ENCODE measurements at places on chromosomes 11 and 22. TPM values are rescaled to one million over a fixed set of nuclear protein-coding genes. Genes with fewer than 3 reads are reported as not detected.

Gene RAB3IL1
- 127 TPM for total RNA-seq

Gene TMPRSS13
- total RNA-seq: 1.7 TPM

Gene TMPRSS5
- total RNA-seq: 35.0 TPM

Gene DUSP8
- 2.8 TPM for total RNA-seq

Gene GPR83
- not detected for total RNA-seq

Gene P4HA3
- total RNA-seq: 1.4 TPM

Gene OR52A1
- total RNA-seq: not detected

Gene RGL4
- total RNA-seq: not detected

- H3K27ac ChIP-seq: peak overlapping the region; percentile 92
- peak overlapping the region; percentile 96 for H3K4me3 ChIP-seq
- peak; percentile 30 for DNase-seq
- H3K36me3 ChIP-seq: no peaks in the 10 kb centered on the region
- H3K4me1 ChIP-seq: peaks cover 38% of the 10 kb centered on the region
Measured at GRCh38 chr11:64268893-64269539, 15.4 kb downstream of the BAD start.

DNA sequence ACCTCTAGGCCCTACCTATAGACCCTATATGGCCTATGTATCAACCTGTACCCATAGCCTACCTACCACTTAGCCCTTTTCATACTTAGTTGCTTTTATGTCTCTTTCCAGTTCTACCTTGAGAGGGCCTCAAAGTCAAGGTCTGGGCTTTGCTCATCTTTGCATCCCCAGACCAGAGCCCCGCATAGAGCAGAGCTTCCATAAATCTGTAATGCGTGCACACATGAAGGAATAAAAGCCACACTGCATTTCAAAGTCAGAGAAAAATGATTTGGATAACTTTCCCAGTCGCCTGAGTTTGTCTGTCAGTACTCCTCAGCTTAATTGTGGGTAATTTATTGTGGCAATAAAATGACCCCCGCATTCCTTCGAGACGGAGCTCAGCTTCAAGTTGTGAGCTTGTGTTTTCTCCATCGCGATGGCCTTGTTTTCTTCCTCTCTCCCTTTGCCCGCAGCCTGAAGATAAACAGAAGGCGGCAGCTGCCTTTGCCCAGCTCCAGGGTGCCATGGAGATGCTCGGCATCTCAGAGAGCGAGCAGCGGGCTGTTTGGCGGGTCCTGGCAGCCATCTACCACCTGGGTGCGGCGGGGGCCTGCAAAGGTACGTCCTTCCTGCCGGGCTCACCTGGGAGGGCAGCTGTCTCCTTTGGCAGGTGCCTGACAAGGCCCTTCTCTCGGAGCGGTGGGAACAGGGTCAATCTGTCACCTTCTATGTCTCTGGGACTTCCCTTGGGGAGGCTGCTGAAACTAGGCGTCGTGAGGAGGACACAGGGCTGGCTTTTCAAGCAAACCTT, 55.7 kb downstream of the MYO18B start:
- no peak overlapping the region for H3K27ac ChIP-seq
- H3K27me3 ChIP-seq: no peaks in the 10 kb centered on the region
- H3K4me3 ChIP-seq: no peak overlapping the region
- H3K36me3 ChIP-seq: no peaks in the 10 kb centered on the region
- no peak for DNase-seq

- no peaks in the 10 kb centered on the region for H3K27me3 ChIP-seq
- no peak for DNase-seq
- no peaks in the 10 kb centered on the region for H3K36me3 ChIP-seq
- no peak overlapping the region for H3K27ac ChIP-seq
- H3K4me3 ChIP-seq: no peak overlapping the region
Measured at GRCh38 chr11:36091256-36091811, 147.5 kb downstream of the LDLRAD3 start.

DNA sequence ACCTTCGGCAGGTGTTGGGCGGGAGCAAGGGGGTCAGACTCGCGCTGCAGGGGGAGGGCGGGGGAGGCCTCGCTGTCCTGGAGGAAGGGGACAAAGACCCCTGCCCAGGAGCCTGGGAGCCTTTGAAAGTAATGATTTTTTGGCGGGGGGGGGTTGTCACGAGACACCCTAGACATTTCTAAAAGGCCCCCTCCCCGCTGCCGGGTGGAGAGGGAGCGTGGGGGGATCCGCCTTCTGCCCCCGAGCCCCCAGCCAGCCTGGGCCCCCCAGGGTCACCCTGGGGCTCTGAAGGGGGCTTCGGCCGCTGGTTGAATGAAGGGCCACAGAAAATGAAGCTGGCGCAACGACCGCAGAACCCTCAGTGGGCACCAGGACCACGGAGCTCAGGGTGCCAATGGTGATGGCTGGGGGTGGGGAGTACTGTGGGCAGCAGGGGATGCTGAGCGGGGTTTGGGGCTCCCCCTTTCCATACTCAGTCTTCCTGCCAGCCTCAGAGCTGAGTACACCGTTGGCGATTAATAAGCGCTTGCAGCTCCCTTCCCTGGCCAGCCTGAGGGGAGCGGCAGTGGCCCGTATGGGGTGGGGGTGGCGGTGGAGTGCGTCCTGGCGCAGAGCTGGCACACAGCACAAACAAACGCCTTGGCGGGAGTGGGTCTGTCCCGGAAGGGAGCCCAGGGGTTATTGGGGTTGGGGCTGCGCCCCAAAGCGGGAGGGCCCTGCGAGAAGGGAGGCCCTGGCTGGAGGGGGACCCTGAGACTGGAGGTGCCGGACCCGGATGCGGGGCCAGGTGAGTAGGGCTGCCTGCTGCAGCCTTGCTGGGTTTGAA, 1.2 kb upstream of the DUSP8 start:
- no peaks in the 10 kb centered on the region for H3K4me1 ChIP-seq
- peak overlapping the region; percentile 92 for H3K27ac ChIP-seq
- H3K27me3 ChIP-seq: peaks cover 35% of the 10 kb centered on the region
- H3K4me3 ChIP-seq: peak overlapping the region; percentile 65

DNA sequence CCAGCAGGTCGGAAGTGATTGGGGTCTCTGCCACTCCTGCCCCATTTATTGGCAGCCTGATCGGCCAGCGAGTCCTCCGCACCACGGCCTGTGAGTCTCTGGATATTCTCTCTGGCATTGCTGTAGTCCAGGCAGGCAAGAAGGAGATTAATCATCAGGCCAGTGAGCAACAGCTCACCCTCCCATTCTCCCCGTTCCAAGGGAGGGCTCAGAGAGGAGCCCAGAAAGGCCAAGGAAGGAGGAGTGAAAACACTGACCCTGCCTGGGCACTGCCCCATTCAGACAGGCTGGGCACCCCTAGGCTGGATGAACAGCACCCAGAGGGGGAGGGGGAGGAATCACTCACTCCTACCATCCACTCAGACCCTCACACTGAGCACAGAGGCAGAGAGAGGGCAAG, 3.1 kb downstream of the SAA2 start:
- H3K4me1 ChIP-seq: no peaks in the 10 kb centered on the region
- no peaks in the 10 kb centered on the region for H3K36me3 ChIP-seq
- no peak overlapping the region for H3K27ac ChIP-seq

DNA sequence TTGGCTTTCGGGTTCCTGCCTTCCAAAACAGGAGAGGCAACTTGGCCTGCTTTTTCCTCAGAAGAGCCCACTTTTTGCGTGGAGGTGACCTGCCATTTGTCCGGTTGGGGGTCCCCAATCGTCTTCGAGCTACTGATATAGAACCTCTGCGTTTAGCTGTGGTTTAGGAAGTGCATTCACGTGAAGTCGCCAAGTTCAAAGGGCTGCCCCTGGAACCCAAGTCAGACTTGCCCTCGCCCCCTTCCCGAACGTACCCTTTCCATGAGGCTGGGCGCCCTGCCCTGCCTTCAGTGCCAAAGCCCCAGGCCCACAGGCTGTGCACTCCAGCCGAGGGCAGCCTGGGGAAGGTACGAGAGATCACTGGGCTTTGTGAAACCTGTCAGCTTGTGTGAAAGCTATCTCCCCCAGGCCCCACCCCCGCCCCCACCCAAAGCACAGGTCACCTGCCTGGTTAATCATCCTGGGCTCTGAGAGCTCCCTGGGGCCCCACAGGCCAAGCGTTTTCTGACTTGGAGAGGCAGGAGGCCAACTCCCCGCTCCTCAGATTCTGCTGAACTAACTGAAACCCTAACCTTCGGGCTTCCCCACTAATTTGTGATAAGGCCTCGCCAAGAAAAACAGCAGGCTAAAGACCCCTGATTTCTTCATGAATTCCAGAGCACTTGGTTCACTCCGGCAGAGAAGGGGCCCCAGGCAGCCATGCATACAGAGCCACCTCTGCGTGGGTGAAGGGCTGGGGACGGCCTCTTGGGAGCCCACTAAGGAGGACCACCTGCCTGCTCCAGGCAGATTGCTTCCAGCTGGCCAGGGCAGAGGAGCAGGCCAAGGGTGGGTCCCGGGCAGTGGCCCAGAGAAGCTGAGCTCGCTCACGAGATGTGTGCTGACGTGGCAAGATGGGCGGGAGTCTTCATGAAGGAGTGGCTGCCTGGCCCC, 25.8 kb upstream of the KCNQ1OT1 start:
- H3K4me1 ChIP-seq: no peaks in the 10 kb centered on the region
- DNase-seq: peak; percentile 73
- H3K36me3 ChIP-seq: no peaks in the 10 kb centered on the region
- no peak overlapping the region for H3K4me3 ChIP-seq

- no peaks in the 10 kb centered on the region for H3K4me1 ChIP-seq
- H3K27ac ChIP-seq: no peak overlapping the region
- no peaks in the 10 kb centered on the region for H3K36me3 ChIP-seq
- DNase-seq: no peak
- H3K4me3 ChIP-seq: no peak overlapping the region
- no peaks in the 10 kb centered on the region for H3K27me3 ChIP-seq
Measured at GRCh38 chr11:120931057-120931779, 92.7 kb upstream of the TBCEL start.

DNA sequence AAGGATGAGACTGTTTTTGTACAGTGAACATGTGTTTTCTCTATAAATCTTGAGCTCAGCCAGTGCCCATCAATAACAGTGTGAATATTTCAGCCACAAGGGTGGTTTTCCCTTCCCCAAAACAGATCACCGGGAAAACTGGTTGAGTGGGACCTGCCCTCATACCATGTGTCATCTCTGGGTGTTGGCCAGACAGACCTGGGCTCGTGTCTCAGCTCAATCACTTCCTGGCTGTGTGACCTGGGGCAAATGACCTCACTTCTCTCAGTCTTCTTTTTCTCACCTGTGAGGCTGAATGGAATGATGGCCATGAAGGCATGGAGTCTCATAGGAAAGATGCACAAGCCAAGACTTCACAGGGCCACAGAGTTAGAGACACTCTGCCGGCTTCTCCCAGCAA, 74.7 kb downstream of the COMMD9 start:
- no peaks in the 10 kb centered on the region for H3K27me3 ChIP-seq
- H3K4me3 ChIP-seq: no peak overlapping the region
- H3K4me1 ChIP-seq: no peaks in the 10 kb centered on the region
- no peak for DNase-seq

DNA sequence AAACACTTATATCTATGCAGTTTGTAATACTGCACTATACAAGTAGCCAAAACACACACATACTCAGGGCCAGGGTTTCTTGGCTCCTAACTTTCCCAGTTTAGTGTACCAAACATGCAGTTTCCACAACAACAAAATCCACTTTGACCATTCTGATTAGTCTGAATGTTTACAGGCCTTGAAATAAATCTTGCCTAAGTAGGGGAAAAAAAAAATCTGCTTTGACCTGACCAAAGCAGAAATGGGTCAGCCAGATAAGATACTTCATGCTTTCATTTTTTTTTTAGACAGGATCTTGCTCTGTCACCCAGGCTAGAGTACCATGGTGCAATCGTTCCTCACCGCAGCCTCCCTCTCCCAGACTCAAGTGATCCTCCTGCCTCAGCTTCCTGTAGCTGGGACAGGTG, 10.1 kb downstream of the PRR14L start:
- no peaks in the 10 kb centered on the region for H3K27me3 ChIP-seq
- H3K27ac ChIP-seq: no peak overlapping the region
- DNase-seq: no peak
- no peaks in the 10 kb centered on the region for H3K4me1 ChIP-seq
- H3K4me3 ChIP-seq: no peak overlapping the region

DNA sequence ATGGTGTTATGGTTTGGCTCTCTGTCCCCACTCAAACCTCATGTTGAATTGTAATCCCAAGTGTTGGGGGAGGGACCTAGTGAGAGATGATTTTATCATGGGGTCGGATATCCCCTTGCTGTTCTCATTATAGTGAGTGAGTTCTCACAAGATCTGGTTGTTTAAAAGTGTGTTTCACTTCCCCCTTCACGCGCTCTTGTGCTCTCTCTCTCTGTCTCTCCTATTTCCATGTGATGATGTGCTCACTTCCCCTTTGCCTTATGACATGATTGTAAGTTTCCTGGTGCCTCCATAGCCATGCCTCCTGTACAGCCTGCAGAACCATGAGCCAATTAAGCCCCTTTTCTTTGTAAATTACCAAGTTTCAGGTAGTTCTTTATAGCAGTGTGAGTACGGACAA, 765.1 kb downstream of the KCNA4 start:
- H3K27ac ChIP-seq: no peak overlapping the region
- H3K27me3 ChIP-seq: no peaks in the 10 kb centered on the region
- H3K36me3 ChIP-seq: no peaks in the 10 kb centered on the region
- no peaks in the 10 kb centered on the region for H3K4me1 ChIP-seq
- H3K4me3 ChIP-seq: no peak overlapping the region

GRCh38 chr11:85759915-85760314, 51.0 kb downstream of the SYTL2 start:
- H3K4me3 ChIP-seq: no peak overlapping the region
- no peak overlapping the region for H3K27ac ChIP-seq
- H3K4me1 ChIP-seq: no peaks in the 10 kb centered on the region

- peaks cover 13% of the 10 kb centered on the region for H3K27me3 ChIP-seq
- H3K4me3 ChIP-seq: no peak overlapping the region
- H3K36me3 ChIP-seq: no peaks in the 10 kb centered on the region
- no peak overlapping the region for H3K27ac ChIP-seq
- H3K4me1 ChIP-seq: no peaks in the 10 kb centered on the region
- DNase-seq: peak; percentile 11
Measured at GRCh38 chr11:1073261-1073724, 1.4 kb upstream of the MUC2 start.

DNA sequence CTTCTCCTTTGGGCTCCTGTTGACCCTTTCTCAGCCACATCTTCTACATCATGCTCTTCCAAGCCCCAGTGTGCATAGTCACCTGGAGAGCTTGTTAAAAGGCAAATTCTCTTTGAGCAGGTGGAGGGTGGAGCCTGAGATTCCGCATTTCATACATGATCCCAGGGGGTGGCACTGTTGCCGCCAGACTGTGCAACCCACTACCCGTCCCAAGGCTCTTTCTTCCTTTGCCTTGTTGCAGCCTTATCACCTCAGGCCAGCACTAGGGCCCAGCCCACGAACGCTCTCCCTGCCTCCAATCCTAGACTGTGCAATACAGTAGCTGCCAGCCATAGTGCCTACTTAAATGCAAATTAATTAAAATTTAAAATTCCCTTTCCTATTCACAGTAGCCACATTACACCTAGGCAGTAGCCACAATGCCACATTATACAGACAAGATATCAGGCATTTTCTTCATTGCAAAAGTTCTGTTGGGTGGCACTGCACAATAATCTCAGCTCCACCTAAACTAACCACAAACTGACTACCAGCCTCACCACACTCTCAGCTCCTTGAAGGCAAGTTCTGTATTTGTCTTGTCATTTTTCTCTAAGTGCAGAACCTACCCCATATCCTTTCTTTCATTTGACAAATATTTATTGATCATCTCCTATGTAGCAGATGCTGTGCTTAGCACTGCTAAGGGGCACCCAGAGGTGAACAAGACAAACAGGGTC, 4.6 kb upstream of the KCNJ5 start:
- no peak for DNase-seq
- H3K4me3 ChIP-seq: no peak overlapping the region
- no peaks in the 10 kb centered on the region for H3K36me3 ChIP-seq
- H3K27ac ChIP-seq: no peak overlapping the region
- H3K4me1 ChIP-seq: peaks cover 11% of the 10 kb centered on the region

GRCh38 chr11:102527684-102528083, 2.9 kb downstream of the MMP7 start:
- H3K36me3 ChIP-seq: no peaks in the 10 kb centered on the region
- no peak overlapping the region for H3K4me3 ChIP-seq
- H3K27me3 ChIP-seq: no peaks in the 10 kb centered on the region
